ENCODE measurements at places on chromosomes 2 and 18. TPM values are rescaled to one million over a fixed set of nuclear protein-coding genes. Genes with fewer than 3 reads are reported as not detected.

Gene TUBA3E
- not detected for total RNA-seq

Gene RGPD6
- total RNA-seq: 10.6 TPM

Gene FZD7
- 62.4 TPM for total RNA-seq

Gene SLC8A1
- 57.0 TPM for total RNA-seq

Gene IL36A
- total RNA-seq: not detected

Gene ALPP
- total RNA-seq: not detected

Gene CPO
- total RNA-seq: not detected

Gene CNTNAP5
- not detected for total RNA-seq

Gene NOL4
- total RNA-seq: not detected

Gene GKN2
- total RNA-seq: not detected

Gene ACTG2
- total RNA-seq: 349 TPM

Gene TDRD15
- not detected for total RNA-seq

Gene FBLN7
- total RNA-seq: under 0.01 TPM

Data from IMR-90 (cell line).